ENCODE measurements at places on chromosomes 7 and 10.
A peak's percentile ranks its signal among the peaks of the same experiment; 100 is the strongest.

- no peak for DNase-seq
These were observed 169.5 kb downstream of the DKK1 start for GRCh38 chr10:52483587-52483986.

DNA sequence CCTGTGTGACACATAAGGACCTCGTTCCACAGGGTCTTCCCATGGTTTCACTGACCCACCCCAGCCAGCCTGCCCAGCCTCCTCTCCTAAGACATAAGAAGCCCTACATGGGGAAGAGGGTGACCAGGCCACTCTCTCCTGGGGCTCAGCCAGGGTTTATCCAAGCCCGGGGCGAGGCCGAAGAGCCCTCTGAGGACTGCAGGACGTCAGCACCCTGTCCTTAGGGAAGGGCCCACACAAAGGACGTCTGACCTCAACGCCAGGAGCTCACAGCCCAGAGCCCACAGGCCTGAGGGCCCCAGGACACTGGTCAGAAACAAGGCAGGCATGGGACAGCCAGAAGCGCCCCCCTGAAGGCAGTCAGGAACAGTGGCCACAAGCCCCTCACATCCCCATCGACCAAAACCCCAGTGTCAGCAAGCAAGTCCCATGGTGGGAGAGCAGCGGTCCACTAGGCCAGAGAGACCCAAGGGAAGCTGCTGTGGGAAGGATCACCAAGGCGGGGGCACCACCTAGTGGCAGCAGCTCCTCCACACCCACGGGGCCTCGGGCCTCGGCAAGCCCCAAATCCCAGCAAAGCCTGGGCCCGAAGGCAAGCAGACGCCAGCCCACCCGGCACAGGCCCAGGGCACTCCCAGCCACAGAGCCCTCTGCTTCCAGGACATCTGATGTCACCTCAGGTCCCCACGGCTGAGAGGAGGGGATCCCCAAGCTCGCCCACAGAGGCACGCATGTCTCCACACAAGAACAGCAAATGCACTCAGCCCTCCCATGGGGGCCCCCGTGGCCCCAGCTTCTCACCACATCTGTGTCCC lies 23.4 kb downstream of the MAD1L1 start:
- DNase-seq = peak; percentile 19

DNA sequence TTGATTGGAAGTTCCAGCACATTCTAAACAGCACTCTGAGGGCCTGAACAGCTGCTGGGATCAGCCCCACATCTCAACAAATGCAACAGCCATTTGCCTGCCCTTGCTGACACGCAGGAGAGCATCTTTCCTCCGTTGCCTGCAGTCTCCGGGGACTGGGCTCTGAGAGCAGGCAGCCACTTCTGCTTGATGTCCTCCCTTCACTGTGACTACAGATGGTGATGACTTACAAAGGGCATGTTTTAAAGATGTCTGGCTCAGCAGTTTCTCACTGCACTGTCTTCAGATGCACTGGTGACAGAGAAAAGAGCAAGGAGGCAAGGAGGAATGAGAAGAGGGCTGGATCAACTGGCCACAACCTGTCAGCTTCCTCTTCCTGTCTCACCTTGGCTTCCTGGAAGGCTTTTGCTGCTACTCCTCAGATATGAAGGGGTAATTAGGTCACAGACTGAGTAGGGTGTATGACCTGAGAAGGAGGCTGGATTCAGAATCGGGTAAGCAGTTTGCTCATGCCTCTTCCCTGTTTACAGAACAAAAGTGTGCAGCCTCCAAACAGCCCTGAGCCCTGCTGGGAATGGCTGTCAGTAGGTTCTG lies 143.5 kb upstream of the GHITM start:
- DNase-seq = no peak

DNA sequence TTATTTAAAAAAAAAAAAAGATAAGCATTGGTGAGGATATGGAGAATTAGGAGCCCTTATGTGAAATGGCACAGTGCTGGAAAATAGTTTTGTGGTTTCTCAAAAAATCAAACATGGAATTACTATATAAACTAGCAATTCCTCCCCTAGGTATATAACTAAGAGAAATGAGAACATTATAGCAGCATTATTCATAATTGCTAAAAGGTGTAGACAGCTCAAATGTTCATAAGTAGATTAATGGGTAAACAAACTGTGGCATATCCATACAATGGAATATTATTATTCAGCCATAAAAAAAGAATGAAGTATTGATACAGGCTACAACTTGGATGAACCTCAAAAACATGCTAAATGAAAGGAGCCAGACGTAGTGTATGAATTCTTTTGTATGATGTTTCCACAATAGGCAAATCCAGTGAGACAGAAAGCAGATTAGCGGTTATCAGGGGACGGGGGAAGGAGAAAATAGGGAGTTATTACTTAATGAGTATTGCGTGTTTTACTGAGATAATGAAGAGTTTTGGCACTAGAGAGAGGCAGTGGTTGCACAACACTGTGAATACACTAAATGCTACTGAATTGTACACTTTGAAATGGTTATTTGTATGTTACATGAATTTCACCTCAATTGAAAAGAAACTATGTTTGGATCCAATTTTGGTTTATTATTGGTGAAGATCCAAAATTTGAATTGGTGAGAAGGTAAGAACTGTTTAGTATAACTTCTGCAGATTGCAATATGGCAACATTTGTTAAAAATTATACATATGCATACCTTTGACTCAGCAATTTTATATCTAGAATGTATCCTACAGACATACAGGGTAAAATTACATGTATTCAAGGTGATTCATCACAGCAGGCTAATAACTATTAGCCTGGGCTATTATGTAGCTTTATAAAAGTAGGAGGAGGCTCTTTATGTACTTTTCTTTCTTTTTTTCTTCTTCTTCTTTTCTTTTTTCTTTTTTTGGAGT lies 69.7 kb downstream of the VCL start:
- no peak for DNase-seq

DNA sequence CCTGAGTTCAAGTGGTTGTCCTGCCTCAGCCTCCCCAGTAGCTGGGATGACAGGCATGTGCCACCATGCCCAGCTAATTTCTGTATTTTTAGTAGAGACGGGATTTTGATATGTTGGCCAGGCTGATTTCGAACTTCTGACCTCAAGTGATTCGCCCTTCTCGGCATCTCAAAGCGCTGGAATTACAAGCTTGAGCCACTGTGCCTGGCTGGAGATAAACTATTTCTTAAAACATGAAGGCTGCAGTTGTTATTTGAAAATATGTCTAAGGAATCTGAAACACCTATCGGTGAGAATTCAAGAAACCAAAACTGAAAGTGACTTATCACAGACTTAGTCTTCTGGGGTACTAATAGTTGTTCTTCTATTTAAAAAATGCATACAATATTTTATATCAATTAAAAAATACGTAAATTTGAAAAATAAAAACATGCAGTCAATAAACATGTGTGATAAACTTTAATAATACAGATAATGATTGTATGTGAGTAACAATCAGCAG lies 176.9 kb upstream of the PRSS58 start:
- no peak for DNase-seq

DNA sequence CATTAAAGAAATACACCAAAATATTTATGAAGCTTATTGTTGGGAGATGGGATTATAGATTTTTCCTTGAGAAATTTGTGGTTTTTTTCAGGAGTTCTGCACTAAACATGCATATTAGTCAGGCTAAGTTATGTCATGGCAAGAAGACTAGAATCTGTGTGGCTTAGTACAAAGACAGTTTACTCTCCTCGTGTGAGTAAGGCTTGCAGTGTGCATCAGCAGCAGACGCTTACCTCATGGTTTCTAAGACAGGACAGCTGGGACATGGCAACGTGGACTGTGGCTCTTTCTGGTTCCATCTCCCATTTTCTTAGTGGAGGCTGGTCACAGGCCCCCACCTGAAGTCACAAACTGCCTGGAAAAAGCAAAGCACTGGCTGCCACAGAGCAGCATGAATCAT lies 429.6 kb upstream of the VSTM2A start:
- DNase-seq = no peak

DNA sequence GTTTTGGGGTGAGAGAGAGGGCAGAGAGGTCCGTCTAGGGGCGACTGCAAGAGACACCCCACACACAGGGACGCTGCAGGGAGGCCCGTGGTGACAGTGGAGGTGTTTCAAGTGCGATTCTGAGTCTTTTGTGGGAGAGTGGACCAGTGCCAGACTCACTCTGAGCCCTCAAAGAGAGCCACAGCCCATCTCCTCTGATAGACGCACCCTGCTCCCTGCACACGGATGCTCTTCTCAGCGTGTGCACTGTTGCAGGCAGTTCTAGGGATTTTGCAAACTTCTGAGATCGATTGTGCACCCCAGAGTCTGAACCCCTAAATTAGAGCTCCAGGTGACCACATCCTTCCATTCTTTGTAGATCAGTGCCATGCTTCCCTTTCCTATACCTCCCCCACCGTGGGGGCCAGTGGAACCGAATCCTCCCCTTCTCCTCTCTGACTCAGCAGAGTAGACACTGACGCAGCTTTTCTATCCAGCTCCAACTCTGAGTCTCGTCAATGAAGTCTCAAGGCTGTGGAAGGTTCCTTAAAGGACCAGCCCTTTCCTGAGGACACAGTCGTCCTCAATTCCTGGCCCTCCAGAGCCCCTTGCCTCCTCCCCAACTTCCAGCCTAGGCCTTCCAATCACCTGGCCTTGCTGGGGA lies 83.8 kb downstream of the TMEM130 start:
- no peak for DNase-seq

GRCh38 chr7:38830826-38831225 lies 78.2 kb downstream of the VPS41 start:
- DNase-seq = no peak

DNA sequence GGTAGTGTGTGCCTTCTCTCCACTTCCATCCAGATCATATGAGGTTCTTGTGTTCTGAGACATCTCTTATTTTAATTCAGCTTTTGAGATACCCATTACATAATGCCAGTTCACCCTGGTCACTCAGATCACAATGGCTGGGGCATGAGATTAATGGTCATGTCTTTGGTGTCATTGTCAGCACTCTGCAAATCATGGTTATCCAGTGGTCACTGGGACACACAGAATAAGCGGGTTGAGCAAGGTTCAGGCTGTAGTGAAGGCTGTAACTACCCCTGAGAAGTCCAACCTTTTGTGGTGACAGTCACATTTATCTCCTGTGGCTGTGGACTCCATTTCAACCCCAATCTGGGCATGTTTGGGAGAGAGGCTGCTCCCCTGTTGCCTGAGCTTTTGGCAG lies 35.8 kb downstream of the SORCS3 start:
- DNase-seq = no peak

- DNase-seq = no peak
These were observed 491.9 kb downstream of the PARD3 start for GRCh38 chr10:34323192-34323591.

DNA sequence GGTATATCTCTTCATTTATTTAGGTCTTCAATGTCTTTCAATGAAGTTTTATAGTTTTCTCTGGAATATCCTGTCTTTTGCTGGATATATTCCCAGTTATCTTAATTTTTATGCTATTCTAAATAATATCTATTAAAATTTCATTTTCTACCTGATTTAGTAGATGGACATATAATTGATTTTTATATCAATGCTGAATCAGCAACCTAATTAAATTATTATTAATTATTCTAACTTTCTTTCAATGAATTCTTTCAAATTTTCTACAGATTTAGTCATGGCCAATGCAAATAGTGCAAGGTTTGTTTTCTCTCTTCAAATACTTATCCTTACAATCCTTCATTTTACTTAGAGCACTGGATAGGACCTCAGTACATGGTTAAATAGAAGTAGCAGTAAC lies 56.8 kb downstream of the DENND11 start:
- DNase-seq = no peak

- DNase-seq = no peak
These were observed 151.3 kb upstream of the RSU1 start for GRCh38 chr10:16968416-16969041.

GRCh38 chr7:22772885-22773284 lies 45.9 kb downstream of the IL6 start:
- no peak for DNase-seq

DNA sequence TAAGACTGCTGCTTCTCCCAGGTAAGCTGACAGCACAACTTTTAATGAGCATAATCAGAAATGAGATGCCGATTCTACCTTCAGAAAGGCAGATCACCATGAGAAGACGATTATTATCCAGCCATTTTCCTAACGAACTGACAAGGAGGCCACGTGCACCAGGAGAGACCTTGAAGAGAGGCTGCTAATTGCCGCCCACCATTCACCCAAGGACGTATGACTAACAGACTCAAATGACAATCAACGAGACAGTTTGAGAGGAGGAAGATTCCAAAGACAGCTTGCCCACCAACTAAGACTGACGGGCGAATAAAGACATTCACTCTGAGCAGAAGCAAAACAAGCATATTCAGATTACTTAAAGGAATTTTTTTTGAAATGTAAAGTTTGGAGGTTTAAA lies 301.9 kb upstream of the TAC1 start:
- no peak for DNase-seq

GRCh38 chr7:91243591-91244301 lies 20.5 kb upstream of the FZD1 start:
- DNase-seq = no peak

DNA sequence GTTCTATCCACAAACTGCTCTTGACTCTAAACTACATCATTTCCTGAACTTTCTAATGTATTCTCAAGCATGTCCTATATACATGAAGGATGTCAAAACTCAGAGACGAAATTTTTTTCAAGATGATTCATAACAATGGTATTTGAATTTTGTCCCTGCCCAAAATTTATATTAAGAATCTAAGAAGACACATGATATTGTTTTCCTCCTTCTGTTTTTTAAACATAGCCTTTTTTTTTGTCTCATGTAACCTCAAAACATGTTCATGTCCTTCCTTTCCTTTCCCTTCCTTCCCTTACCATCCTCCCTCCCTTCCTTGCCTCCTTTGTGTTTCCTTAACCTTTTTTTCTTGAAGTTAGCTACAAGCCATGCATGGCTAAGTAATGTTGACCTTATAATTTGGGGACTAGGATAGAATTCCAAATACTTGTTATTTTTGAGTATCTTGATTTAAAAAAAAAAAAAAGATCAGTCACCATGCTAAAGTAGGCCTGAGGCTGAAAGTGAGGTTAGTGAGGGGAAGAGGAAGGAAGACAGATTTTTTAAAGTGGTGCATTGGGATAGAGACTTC lies 163.0 kb downstream of the SUGCT start:
- DNase-seq = no peak

- DNase-seq = no peak
These were observed 15.0 kb downstream of the KIAA1217 start for GRCh38 chr10:24223953-24224352.

- DNase-seq = no peak
These were observed 32.7 kb downstream of the TSPAN15 start for GRCh38 chr10:69483963-69484362.

- no peak for DNase-seq
These were observed 17.7 kb upstream of the KLF6 start for GRCh38 chr10:3802526-3803265.

GRCh38 chr7:108662783-108663362 lies 93.2 kb downstream of the DNAJB9 start:
- DNase-seq = no peak

DNA sequence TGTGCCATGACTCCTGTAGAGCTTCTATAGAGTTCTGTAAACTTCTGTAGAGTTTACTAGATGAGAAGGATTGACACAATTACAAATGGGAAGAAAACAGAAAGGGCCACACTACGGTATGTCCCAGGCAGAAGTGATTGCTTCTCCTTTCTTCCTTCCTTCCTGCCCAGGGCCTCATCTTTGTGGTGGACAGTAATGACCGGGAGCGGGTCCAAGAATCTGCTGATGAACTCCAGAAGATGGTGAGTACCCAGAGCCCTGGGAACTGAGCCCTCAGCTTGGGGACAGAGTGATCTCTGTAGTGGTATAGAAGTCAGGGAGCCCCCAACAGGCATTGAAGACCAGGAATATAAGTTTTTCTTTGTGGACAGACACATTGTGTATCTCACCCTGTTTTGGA lies 1.7 kb downstream of the ARF5 start:
- DNase-seq = no peak
